ENCODE measurements at places on chromosomes 4 and X.

GRCh38 chr4:101850698-101851097 is 60.2 kb downstream of the BANK1 start:
- DNase-seq, result no peak

- DNase-seq, result no peak
These were observed 22.2 kb upstream of the SYNPO2 start for GRCh38 chr4:118866442-118866841.

- no peak for DNase-seq
These were observed 73.2 kb upstream of the MXD4 start for GRCh38 chr4:2334826-2335728.

DNA sequence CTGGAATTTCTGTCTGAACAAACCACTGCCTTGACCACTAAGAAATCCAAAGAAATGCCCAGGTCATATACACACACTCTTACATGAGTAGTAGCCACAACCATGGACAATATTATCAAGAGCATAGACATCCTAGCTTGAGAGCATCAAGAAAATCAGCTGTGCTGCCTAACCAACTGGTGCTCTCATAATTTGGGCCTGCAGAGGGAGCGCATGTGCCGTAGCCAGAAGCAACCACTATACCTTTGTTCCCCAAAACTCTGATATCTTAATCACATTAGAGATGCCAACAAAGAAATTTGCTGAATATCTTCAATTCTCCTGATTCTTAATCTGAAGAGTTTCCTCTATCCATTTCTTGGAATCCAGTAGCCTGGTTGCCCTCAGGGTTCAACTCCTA is 163.6 kb downstream of the ZNF674 start:
- peak; percentile 12 for DNase-seq

DNA sequence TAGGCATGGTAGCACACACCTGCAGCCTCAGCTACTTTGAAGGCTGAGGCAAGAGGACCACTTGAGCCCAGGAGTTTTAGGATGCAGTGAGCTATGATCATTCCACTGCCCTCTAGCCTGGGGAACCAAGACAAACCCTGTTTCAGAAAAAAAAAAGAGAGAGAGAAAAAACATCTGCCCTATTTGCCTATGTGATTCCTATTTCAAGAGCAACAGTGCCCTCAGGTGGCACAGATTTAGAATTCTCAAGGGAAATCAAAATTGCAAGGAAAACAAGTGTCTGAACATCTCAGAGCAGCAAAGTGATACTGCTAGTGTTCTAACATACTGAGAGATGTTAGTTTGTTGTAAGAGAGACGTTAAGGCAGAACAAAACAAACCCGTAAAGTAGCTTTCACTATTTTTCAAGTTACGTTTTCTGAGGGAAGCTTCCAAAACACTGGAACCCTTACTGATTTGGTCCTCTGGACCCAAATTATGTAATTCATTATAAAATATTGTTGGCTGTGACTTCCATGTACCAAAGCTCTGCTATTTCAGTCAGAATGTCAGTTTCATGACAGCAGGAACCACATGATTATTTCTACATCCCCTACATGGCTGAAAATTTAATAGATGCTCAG is 7.9 kb downstream of the BDH2 start:
- DNase-seq, result peak; percentile 14

DNA sequence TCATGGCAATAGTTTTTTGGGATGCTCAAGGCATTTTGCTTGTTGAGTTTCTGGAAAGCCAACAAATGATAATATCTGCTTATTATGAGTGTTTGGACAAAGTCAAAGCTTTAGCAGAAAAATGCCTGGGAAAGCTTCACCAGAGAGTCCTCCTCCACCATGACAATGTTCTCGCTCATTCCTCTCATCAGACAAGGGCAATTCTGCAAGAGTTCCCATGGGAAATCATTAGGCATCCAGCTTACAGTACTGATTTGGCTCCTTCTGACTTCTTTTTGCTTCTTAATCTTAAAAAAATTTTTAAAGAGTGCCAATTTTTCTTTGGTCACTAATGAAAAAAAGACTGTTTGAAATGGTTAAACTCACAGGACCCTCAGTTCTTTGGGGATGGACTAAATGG is 136.3 kb downstream of the UBE2K start:
- DNase-seq, result no peak

- no peak for DNase-seq
These were observed 90.1 kb downstream of the IRF2 start for GRCh38 chr4:184384056-184384809.

GRCh38 chr4:31784558-31784957 is 1064.4 kb downstream of the PCDH7 start:
- no peak for DNase-seq

- no peak for DNase-seq
These were observed 506.1 kb downstream of the RPA4 start for GRCh38 chrX:97389761-97390192.

GRCh38 chr4:153159728-153160221 is 44.5 kb upstream of the TRIM2 start:
- no peak for DNase-seq

GRCh38 chrX:56978172-56978571 is 17.2 kb downstream of the SPIN3 start:
- no peak for DNase-seq

GRCh38 chrX:53357799-53358530 is 64.5 kb downstream of the SMC1A start:
- DNase-seq, result no peak

- DNase-seq, result no peak
These were observed 1.2 kb downstream of the CTPS2 start for GRCh38 chrX:16711219-16711811.

DNA sequence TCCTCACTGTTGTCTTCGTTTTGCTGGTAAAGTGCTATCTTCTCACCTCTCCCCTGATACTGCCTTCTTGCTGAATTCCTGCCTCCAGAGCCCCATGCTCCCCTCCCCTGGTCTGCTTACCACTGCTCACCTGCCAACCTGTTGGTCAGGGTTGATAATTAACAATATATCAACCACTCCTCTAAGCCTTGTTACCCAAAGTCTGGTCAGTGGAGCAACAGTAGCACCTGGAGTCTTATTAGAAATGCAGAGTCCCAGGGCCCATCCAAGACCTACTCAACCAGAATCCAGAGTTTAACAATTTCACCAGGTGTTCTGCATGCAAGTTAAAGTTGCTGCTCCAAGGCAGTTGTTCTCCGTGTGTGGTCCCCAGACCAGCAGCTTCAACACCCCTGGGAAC is 55.0 kb downstream of the EFNB1 start:
- no peak for DNase-seq

DNA sequence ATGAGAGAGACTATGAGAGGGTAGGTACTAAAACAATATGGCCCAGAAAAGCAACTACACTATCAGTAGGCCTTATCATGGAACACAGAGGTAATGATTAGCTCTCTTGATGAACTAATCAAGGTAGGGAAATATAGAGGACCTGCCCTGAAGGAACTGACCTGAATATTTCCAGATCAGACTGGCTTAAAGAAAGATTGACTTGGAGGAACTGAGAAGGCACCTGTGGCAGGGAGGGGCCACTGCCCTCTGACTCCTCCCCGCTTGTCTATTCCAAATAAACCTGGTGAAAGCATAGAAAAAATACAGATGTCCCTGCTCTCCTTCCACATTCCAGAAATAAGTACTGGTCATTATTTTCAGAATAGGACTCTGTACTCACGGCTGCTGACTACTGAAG is 5.5 kb downstream of the RPS6KA6 start:
- DNase-seq, result no peak
